Substantia nigra (tissue), 51 donors: ENCODE measurements at places on chromosomes 3 and 15.

GRCh38 chr15:81256916-81257315, 60.2 kb downstream of the IL16 start:
- DNase-seq: no peak

GRCh38 chr3:98440283-98440682, 22.7 kb upstream of the OR5K1 start:
- DNase-seq: no peak

DNA sequence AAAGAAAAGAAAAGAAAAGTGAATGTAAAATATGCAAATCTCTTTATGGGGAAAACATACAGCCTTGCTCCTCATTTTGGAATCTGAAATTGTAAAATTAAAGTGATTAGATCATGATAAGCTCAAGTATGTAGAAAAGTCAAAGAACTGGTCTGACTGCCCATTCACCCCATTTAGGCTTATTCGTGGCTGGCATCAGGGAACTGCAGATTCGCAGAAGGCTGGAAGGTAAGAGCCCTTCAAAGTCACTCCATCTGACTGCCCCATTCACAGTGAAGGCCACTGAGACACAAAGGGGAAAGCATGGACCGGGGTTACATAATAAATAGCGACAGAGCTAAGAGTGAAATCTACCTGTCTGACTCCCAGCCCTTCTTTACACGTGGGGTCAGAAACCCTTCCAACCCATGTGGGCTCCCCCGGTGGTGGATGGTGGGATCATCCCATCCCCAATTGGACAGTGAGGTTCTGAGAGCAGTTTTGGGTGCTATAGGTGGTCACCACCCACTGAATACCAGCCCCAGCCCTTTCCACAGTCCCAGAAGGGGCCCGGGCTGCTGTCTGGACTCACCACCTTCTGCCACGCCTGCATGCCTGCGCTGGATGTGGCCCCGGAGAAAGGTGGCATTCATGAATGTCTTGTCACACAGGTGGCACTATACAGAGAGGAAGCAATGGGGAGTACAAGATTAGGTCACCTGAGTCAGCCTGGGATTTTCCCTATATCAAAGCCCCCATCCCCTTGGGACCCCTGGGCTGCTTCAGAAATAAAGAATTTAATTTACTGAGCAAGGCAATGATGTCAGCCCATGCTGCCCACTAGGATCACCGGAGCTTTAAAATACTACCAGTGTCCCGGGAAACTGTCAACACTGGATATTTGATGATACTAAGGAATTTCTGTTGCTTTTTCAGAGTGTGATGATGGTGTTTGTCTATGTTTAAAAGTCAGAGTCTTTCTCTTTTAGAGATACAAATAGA, 17.9 kb downstream of the DZIP1L start:
- DNase-seq: no peak

DNA sequence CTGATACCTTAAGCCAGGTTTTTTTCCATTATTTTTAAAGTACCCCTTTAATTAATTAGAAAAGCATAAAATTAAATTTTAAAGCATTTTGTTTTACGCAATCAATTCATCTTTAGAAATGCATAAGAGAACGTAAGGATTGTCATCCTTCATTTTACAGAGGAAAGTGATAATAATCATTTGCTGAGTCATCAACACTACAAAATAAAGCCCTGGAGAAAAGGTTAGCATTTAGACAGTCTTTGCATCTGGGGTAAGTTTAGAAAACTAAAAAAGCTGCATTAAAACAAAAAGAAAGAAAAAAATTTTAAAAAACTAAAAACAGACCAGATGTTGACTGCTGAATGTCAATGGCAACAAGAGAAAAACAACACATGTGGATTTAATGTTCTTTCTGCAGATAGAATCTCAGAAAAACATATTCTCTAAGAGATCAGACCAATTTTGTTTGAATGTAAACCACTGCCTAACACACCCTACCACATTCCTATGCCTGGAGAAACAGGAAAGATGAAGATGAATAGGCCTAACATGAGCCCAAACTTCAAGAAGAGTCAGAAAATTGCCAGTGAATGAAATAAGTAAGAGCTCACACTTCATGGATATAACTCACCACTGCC, 59.9 kb downstream of the SUCNR1 start:
- DNase-seq: no peak

DNA sequence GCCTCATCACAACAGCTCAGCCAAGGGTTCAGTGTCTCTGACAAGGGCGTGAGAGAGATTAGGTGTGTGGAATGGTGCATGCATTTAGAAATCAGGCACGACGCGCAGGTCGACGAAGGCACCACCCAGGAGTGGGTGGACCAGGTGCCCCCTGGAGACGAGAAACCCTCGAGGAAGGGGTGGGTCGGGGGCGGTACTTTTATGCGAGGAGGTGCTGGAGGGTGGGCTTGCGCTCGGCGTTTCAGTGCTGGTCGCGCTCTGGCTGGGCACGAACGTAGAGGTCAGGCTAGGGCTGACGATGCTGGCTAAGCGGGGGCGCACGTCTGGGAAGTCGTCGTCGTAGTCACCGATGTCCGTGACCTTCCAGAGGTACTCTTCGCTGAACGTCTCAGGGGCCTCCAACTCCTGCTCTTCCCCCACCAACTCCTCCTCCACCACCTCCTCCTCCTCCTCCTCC, 393 bp downstream of the ERICH6 start:
- DNase-seq: peak; percentile 29
